ENCODE measurements at places on chromosomes 2 and 18. TPM values are rescaled to one million over a fixed set of nuclear protein-coding genes. Genes with fewer than 3 reads are reported as not detected.
A peak's percentile ranks its signal among the peaks of the same experiment; 100 is the strongest.

ATP6V1C2 gene
- total RNA-seq = 0.40 TPM

GPR75 gene
- 1.5 TPM for total RNA-seq

RNF152 gene
- 2.8 TPM for total RNA-seq

DNA sequence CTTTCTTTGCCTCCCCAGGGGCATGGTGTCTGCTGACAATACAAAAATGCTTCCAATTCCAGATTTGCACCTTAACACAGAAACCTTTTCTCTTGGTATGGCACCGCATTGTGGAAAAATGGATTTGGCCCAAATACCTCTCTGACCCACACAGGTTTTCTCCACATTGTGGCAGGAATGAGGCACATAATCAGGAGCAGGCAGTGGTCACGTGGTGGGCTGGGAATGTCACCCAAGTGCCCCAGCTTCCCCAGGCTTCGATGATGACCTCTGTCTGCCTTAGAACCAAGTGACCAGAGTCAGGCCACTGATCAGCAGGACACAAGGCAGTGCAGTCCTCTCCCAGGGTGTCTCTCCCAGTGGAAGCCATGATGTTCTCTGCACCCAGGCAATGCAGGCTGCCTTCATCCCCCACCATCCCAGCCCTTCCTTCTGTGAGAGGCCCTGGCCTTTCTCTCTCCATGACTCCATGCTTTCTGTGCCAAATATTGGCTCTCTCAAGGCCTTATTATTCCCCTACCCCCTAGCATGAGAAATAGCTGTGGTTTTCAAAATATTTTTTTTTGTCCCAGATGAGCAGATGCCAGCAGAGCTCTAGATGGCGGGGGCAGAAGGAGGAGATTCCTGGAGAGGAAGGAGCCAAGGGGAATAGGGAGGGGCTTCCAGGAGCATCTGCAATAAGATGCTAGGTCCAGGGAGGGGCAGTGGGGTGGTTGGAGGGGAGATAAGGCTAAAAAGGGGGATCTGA, 198.9 kb downstream of the ACKR3 start:
- H3K27ac ChIP-seq = peak overlapping the region; percentile 91
- peak; percentile 17 for DNase-seq
- no peaks in the 10 kb centered on the region for H3K36me3 ChIP-seq
- H3K27me3 ChIP-seq = no peaks in the 10 kb centered on the region
- H3K4me3 ChIP-seq = no peak overlapping the region
- peaks cover 25% of the 10 kb centered on the region for H3K4me1 ChIP-seq

DNA sequence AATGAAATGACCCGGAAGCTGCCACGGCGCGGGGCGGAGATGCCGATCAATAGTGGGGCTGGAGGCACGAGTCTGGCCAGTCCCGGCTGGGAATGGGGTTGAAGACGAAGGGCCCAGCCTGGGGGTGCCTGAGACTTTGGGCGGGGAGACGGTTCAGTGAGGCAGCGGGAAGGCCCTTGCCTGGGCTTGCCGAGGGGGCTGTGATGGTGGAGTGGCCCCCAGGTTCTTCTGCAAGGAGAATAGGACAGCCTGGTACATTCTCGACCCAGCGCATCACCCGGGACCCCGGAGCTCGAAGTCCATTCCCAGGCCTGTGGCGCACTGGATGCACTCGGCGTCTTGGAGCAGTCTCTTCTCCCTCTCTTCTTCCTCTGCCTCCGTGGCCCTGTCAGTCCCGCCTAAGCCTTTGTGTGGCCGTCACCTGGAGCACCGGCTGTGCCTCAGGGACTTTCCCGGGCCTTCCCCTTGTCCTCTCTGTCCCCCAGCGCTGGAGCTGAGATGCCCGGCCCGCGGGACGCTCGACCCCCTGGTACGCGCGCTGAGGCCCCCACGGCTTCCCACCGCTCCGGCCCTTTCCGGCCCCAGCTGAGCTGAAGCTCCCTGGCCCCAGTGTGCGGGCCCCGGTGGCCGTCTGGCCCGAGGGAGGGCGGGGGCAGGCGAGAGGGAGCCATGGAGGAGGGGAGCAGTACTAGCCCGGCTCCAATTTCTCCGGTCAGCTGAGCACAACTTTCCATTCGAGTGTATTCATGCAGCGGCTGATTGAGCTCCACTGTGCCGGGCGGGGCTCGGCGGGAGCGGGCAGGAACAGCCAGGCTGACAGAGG, 8.0 kb downstream of the SIX3 start:
- no peaks in the 10 kb centered on the region for H3K27me3 ChIP-seq
- DNase-seq = no peak
- H3K4me3 ChIP-seq = no peak overlapping the region

- peaks cover 53% of the 10 kb centered on the region for H3K4me1 ChIP-seq
- H3K4me3 ChIP-seq = peak overlapping the region; percentile 60
- peak; percentile 90 for DNase-seq
- no peaks in the 10 kb centered on the region for H3K27me3 ChIP-seq
Measured at GRCh38 chr2:1591978-1592907, 152.1 kb downstream of the PXDN start.

- peak within 1 kb of the TSS; percentile 82 for H3K4me3 ChIP-seq
- no peaks in the 10 kb centered on the region for H3K36me3 ChIP-seq
- peak within 1 kb of the TSS; percentile 23 for H3K27ac ChIP-seq
- peak; percentile 84 for DNase-seq
Measured at GRCh38 chr2:24123195-24123921, at the start of the genes FAM228B and PFN4. Gene FAM228B (plus strand): TSS chr2:24123469. CDS start chr2:24124362, 893 bp downstream. Gene PFN4 (minus strand): TSS chr2:24123334. CDS start chr2:24122535, 799 bp downstream.

- H3K4me3 ChIP-seq = no peak overlapping the region
- no peak for DNase-seq
- H3K36me3 ChIP-seq = no peaks in the 10 kb centered on the region
- no peaks in the 10 kb centered on the region for H3K4me1 ChIP-seq
Measured at GRCh38 chr2:143144813-143145455, 15.7 kb downstream of the ARHGAP15 start.

- H3K27me3 ChIP-seq = no peaks in the 10 kb centered on the region
- H3K4me1 ChIP-seq = peaks cover 16% of the 10 kb centered on the region
- H3K27ac ChIP-seq = peak overlapping the region; percentile 79
- H3K4me3 ChIP-seq = peak overlapping the region; percentile 94
- H3K36me3 ChIP-seq = peaks cover 32% of the 10 kb centered on the region
- peak; percentile 96 for DNase-seq
Measured at GRCh38 chr18:658001-658946, 821 bp downstream of the TYMS start.

- no peak overlapping the region for H3K4me3 ChIP-seq
- H3K27me3 ChIP-seq = peaks cover 41% of the 10 kb centered on the region
- H3K4me1 ChIP-seq = no peaks in the 10 kb centered on the region
- no peaks in the 10 kb centered on the region for H3K36me3 ChIP-seq
- H3K27ac ChIP-seq = no peak overlapping the region
Measured at GRCh38 chr18:75879196-75879595, 451.7 kb upstream of the SMIM21 start.

Measured in PC-3 (cell line).